Activated naive CD4-positive, alpha-beta T cell treated with anti-CD3 and anti-CD28 coated beads, Interleukin-2, amount 50 U/mL, for 72 hours (primary cell): ENCODE measurements at places on chromosomes 1 and 21. TPM values are rescaled to one million over a fixed set of nuclear protein-coding genes. Genes with fewer than 3 reads are reported as not detected.

The DISP1 gene
- total RNA-seq, result 2.0 TPM

The RPTN gene
- not detected for total RNA-seq

The OR2L2 gene
- 0.23 TPM for total RNA-seq

The LCE3E gene
- total RNA-seq, result not detected
